Activated T-helper 1 cell treated with anti-CD3 and anti-CD28 coated beads, Interleukin-2, amount 50 U/mL, for 16 hours (primary cell): ENCODE measurements at places on chromosomes 1 and 21.

DNA sequence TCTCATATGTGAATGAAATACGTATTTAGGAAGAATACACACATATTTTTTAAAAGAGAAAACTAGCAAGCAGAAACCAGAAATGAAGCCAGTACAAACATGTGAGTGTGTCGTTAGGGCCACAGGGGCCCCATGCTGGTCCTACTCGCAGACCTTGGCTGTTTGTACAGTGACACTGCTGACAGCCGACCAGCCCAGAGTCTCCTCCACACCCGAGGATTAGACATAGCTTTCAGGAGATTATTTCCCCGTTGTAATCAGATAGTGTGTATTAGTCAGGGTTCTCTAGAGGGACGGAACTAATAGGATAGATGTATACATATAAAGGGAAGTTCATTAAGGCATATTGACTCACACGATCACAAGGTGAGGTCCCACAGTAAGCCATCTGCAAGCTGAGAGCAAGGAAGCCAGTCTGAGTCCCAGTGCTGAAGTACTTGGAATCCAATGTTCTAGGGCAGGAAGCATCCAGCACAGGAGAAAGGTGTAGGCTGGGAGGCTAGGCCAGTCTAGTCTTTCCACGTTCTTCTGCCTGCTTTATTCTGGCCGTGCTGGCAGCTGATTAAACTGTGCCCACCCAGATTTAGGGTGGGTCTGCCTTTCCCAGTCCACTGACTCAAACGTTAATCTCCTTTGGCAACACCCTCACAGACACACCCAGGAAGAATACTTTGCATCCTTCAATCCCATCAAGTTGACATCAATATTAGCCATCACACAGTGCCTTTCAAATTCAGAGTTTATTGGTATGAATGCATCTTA lies 51.2 kb downstream of the DIP2A start:
- no peak for DNase-seq

DNA sequence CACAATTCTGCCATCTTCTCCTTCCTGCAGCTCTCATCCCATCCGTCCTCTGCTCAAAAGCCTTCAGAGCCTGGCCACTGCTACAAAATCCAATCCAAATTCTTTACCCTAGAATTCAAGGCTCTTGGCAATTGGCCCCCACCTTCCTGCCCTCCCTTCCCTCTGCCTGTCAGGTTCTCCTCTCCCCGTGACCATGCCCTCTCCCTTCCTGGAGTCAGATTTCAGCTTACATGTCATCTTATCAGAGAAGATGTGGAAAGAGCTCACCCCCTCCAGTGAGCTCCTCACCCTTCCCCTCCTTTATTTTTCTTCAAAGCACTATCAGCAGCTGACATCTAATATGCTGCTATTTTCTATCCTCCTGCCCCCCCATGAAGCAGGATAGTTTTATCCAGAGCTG lies 86.9 kb downstream of the GRIK3 start:
- no peak for DNase-seq

DNA sequence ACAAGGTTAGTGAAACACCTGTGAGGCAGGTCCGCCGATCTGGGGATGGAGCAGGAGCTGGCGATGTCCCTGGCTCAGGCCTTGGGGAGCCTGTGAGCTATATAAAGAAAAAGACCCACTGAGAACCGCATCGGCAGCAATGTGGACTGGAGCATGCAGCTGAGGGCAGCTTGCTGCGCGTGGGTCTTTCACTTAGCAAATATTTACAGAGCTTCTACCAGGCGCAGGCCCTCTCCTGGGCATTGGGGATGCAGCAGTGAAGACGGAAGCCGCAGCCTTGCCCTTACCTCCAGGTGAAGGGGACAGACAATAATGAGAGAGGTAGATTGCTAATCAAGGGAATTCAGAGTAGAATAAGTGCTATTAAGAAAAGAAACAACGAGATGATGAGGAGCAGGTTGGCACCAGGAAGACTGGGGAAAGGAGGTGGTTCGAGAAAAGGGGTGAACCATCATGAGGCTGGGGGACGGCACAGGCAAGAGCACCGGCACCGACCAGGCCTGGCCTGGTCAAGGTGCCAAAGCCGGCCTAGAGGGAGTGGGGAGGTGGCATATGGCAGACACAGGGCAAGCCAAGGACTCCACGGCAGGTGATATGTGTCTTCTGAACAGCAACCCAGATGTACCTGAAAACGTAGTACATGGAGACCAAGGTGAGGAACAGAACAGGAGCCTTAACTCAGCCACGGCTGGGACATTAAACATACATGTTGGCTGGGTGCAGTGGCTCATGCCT lies 60.7 kb upstream of the PAX7 start:
- DNase-seq = no peak

DNA sequence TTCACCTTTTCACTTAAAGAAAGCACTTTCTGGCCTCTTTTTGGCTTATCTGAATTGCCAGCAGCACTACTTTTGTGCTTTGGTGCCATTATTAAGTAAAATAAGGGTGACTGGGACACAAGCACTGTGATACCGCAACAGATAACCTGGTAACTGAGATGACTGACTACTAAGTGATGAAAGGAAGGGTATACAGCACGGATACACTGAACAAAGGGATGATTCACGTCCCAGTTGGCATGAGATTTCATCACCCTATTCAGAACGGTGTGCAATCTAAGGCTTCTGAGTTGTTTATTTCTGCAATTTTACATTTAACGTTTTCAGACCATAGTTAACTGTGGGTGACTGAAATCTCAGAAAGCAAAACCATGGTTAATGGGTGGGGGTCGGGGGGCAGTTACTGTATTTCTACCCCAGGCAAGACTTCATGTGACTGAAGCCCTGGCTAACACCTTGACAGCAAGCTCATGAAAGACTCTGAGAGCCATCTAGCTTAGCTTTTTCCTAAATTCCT lies 102.8 kb downstream of the CLIC6 start:
- no peak for DNase-seq
